ENCODE measurements at places on chromosomes 12 and 14.

- no peak for DNase-seq
Measured at GRCh38 chr12:124422142-124422569, 127.3 kb downstream of the RFLNA start.

- DNase-seq, result no peak
Measured at GRCh38 chr14:93322929-93323599, 9.8 kb downstream of the BTBD7 start.

DNA sequence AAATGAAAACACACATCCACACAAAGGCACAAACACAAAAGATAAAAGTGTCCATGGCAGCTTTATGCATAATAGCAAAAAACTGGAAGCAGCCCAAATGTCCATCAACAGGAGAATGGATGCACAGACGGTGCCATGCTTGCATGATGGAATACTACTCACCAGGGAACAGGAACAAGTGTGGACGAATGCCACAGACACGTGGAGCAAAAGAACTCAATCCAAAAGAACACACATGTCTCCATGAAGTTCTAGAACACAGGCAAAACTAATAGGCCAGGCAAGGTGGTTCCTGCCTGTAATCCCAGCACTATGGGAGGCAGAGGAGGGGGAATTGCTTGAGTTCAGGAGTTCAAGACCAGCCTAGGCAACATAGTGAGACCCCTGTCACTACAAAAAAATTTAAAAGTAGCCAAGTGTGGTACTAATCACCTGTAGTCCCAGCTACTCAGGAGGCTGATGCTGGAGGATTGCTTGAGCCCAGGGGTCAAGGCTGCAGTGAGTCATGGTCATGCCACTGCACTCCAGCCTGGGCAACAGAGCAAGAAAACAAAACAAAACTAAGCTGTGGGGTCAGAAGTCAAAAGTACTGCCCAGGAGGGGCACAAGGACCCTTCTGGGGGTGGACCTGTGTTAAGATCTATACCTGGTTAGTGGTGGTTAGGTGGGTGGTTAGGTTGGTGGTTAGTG is 7.3 kb upstream of the TMEM119 start:
- no peak for DNase-seq

DNA sequence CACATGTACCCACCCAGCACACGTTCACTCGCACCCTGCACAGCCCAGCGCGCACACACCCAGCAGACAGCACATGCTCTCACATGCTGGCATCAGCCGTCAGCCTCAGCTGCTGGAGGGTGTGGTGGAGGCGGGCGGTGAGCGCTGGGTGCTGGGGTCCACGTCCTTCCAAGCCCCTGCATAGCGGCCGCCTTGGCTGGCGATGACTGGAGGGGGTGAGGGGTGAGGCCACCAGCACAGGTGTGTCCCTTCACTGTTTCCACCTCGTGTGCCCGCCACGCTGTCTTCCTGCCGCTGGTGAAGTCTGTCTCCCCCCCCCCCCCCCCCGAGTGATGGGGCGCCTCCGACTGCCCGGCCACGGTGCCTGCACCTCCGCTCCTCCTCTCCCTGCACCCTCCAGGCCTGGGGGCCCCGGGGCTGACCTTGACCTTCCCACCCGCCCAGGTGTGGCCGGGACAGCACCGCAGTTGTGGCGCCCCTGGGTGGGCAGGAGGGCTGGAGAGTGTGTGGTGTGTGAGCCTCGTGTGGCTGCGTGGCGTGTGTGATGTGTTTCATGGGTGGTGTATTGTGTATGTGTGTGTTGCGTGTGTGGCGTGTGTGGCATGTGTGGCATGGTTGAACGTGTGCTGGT is 37.4 kb downstream of the NOC4L start:
- DNase-seq, result no peak

GRCh38 chr14:45998554-45998953 is 653.0 kb downstream of the RPL10L start:
- DNase-seq, result no peak

DNA sequence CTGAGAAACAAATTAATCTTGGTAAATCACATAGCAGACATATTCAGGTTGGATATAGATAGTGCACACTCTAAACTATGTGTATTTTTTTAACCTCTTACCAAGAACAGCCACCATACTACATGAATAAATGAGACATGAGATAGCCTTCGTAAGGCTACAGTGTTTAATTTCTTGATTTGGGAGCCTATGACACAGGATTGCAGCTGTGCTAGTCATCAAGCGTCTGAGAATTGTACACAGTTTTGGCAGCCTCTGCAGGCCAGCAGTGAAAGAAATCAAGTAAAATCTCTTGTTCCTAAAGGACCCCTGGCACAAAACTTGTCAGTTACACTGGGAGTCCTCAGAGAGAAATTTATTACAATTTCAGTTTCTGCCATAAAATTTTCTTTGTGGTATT is 236.1 kb downstream of the C12orf50 start:
- peak; percentile 35 for DNase-seq

- peak; percentile 14 for DNase-seq
Measured at GRCh38 chr12:79128956-79129355, 264.4 kb downstream of the SYT1 start.

All from foreskin fibroblast (primary cell).